ENCODE measurements at places on chromosomes 6 and 20.
A peak's percentile ranks its signal among the peaks of the same experiment; 100 is the strongest.

DNA sequence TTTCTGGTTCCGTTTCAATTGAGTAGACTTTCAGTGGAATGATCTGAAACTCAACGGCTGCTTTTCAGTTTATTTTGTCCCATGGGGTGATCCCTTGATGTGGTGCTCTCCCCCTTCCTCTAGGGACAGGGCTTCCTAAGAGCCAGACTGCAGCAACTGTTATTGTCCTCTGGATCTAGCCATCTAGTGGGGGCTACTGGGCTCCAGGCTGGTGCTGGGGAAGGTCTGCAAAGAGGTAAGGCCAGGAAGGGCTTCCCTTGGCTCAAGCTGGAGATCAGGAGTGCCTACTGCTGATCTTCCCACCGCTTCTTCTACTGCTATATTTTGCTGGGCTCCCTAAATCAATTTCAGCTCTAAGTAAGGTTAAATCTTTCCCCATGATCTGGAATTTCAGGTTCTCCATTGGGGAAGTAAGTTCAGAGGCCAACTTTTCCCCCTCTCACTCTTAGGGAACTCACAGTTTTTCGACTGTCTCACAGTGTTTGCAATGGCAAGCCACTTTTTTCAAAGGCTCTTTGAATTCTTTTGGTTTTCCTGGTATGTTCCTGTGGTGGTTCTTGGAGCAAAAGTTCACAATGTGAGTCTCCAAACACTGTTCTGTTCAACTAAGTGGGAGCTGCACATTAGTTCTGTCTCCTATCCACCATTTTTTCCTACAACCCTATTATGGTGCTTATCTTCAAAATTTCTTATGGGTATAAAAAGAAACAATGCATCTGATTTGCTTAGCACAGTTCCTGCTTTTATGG, 286.2 kb upstream of the EXOC2 start:
- DNase-seq, result no peak

GRCh38 chr6:28789553-28790083, 134.2 kb downstream of the TRIM27 start:
- DNase-seq, result peak; percentile 29

- DNase-seq, result no peak
Observed at GRCh38 chr6:38032797-38033196, 213.3 kb downstream of the ZFAND3 start.

- DNase-seq, result no peak
Observed at GRCh38 chr6:33017694-33018353, 8.4 kb upstream of the HLA-DOA start.

- DNase-seq, result peak; percentile 88
Observed at GRCh38 chr6:112180095-112180820, 74.1 kb downstream of the LAMA4 start.

DNA sequence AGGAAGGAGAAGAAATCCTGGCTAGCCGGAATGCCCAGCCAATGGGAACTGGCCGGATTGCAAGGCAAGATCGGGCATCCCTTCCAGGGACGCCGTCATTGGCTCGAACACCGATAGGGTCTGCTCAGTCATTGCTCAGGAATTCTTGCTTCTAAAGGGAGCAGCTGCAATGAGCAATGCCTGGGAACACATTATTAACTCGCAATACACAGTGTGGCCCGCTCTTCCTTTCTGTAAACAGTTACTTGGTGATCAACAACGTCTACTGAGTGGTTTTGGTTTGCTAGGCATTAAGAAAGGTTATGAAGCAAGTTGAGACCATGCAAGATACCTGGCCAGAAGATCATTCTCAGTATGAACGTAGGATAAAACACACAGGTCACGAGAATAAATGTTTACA, 165.4 kb upstream of the CITED2 start:
- no peak for DNase-seq

GRCh38 chr6:13710552-13711323, 897 bp downstream of the RANBP9 start:
- peak; percentile 63 for DNase-seq

GRCh38 chr20:2745060-2745910, 52.7 kb downstream of the EBF4 start:
- no peak for DNase-seq

DNA sequence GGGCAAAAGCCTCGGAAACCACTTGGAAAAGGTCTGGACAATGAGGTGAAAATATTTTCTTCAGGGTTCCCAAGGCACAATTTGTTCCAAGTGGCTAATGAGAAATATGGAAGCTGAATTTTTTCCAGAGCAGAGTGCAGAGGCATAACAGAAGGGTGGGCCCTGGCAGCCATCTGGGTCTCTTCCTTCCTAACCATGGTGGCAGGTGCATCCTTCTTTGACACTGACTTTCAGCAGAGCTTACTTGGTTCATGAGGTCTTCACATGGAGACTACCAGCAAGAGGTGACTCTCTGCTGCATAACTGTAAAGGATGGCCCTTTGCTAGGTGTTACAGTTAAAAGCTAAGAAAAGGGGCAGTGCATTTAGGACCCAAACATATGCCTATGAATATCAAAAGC, 522.9 kb downstream of the KIF16B start:
- DNase-seq, result no peak

DNA sequence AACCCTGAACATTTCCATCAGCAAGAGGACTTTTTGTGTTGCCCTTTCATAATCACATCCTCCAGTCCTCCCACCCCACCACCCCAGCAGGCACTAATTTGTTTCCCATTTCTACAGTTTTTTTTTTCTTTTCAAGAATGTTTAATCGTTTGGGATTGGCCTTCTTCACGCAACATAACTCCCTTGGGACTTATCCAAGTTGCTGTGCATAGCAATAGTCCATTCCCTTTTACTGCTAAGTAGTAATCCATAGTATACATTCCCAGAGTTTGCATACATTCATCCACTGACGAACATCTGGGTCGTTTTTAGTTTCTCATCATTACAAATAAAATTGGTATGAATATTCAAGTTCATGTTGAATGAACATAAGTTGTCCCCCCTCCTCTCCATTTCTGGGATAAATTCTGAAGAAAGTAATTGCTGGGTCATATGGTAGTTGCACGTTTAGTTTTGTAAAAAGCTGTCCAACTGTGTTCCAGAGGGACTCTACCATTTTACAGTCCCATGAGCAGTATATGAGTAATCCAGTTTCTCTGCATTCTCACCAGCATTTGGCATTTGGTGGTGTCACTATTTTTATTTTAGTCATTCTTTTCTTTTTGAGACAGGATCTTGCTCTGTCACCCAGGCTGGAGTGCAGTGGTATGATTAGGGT, 90.8 kb downstream of the DOK5 start:
- no peak for DNase-seq

- no peak for DNase-seq
Observed at GRCh38 chr6:30763618-30764489, 19.5 kb upstream of the IER3 start.

- no peak for DNase-seq
Observed at GRCh38 chr6:147400968-147401367, 107.5 kb upstream of the SAMD5 start.

DNA sequence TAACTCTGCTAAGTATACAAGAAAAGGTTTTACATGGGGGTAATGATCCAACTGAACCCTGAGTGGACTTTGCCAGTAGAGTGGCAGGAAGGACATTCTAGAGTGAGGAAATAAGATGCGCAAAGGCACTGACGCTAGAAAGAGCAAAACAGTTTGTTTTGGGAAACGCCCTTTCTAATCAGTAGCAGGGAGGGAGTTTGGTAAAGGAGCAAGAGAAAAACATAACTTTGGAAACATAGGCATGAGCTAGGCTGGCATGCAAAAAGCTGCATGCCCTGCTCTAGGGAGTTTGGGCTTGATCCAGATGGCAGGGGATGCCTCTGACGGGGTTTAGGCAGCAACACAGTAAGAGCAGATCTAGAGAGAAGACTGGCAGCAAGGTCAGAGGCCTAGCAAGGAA, 135.2 kb downstream of the DST start:
- no peak for DNase-seq

GRCh38 chr6:29602564-29603361, 17.8 kb downstream of the OR2H2 start:
- DNase-seq, result peak; percentile 46

GRCh38 chr6:124780623-124781022, 181.6 kb upstream of the RNF217 start:
- no peak for DNase-seq

GRCh38 chr6:25404091-25404490, 124.9 kb downstream of the CARMIL1 start:
- no peak for DNase-seq

DNA sequence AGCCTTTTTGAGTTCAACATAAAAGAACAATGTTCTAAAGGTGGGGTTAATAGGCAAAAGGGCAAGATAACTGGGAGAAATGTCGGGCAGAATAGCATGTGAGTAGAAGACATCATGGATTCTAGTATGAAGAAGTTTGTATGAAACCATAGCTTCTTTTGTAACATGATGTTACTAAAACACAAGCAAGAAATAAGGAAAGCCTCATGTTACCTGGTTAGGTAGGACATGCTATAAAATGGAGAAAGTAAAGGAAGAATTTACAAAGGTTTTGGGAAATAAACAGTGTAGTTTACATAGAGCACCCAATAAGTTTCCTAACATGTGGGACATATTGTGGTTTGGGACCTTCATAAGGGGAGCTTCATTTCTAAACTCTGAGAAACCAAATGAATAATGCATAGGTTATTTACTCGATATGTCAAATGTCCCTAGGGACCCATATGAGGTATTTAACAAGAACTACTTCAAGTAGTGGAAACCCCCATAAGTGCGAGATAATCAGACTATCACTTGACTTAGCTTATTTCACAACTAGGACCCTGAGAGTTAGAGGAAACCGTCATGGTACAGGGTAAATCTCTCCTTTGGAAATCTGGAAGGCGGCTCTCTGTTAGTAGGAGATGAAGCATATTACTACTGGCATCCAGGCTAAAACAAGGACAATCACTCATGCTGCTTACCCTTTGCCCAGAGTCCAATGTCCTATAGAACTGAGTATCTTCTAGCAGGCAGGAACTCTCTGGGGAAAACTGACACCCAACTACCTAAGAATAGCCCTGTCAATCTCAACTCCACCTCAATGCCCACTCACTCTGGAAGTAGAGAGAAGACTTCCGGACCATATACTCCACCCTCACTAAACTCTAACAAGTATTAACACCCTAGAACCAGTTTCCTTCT, 57.5 kb downstream of the ILRUN start:
- no peak for DNase-seq

DNA sequence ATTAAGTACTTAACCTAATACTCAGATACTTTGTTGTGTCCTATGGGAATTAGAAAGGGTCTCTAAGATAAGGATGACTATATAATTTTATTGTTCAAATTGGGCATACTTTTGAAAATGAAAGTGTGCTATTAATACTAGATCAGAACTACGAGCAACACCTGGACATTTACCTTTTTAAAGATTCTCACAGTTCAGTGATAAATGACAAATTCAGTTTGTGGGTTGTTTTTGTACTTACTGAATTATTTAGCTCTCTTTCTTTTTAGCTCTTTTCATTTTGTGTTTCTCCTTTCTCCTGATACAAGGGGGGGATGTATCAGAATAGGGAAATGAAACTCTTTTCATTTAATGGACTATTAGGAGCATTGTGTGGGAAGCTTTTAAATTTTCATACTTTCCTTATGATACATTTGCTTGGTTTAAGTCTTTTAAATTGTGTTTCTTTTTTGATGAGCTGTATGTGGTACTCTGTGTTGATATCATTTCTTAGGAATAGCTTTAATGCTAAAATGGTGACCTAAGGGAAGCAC, 47.5 kb downstream of the PHF3 start:
- no peak for DNase-seq

GRCh38 chr6:12361042-12361765, 71.0 kb downstream of the EDN1 start:
- DNase-seq, result no peak

- no peak for DNase-seq
Observed at GRCh38 chr6:37550191-37550831, 50.6 kb upstream of the CCDC167 start.

DNA sequence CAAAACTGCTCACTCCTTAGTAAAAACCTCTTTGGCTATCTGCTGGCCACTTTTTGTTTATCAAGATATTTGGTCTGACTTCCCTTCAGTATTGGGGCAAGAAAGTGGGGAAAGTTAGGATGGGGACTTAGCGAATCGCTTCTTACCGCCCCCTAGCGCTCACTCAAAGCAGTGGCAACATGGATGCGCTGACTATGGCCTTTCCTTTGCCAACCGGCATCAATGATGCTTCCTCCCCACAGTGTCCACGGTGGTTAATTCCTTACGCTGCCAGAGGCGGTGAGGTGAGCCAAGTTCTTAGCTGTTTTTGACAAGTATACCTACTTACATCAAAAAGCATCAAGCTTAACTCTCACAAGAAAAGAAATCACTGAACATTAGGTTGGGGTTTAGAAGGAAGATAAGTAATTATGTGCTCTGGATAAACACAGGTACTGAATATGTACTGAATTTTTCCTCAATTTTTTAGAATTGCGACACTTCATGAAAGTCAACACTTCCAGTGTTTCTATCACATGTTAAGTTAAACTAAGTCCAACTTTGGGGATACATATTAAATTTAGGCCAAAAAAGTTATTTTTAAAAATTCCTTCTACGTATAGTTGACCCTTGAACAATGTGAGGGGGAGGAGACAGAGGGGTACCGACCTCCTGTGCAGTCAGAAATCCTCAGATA, 86.7 kb downstream of the GMDS start:
- DNase-seq, result peak; percentile 18

- DNase-seq, result no peak
Observed at GRCh38 chr6:144055121-144055931, 40.0 kb downstream of the SF3B5 start.

GRCh38 chr6:132465530-132466485, 47.1 kb downstream of the STX7 start:
- no peak for DNase-seq

DNA sequence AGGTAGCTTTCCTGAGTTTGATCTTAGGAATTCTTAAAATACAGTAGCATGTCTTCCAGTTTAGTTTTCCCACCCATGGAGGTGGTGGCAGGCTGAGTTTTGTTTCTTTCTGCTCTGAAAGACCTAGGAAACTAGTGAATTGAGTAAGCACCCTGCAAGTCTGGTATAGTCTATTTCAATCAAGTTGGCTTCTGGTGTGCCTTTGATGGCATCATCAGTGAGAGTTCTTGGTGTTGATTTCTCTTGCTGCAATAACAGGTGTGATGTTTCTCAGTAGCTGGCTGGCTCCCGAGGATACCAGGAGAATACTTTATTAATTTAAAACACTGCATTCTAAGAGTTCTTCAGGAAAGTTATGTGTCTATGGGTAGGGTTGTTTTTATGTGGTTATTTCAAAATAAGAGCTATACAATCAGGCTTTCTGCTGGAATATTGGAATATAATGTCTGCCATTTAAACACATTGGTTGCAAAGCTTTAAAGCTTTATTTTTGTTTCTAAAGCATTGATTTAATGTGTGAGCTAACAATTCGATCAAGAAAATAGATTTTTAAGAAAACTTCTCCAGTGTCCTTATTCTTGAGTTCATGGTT, 19.0 kb downstream of the VAPB start:
- DNase-seq, result no peak

- DNase-seq, result no peak
Observed at GRCh38 chr6:83917001-83917400, 57.5 kb downstream of the CYB5R4 start.

Measured in SK-N-DZ (cell line).